Occipital lobe (tissue), 3 donors: ENCODE measurements at places on chromosomes 13 and 19. TPM values are rescaled to one million over a fixed set of nuclear protein-coding genes. Genes with fewer than 3 reads are reported as not detected.
A peak's percentile ranks its signal among the peaks of the same experiment; 100 is the strongest.

GRCh38 chr13:87777387-87777786 lies 106.2 kb downstream of the SLITRK5 start:
- no peak for DNase-seq

GRCh38 chr19:40576151-40576584 lies 505 bp upstream of the SHKBP1 start:
- DNase-seq = no peak

Gene OR7C1
- not detected for total RNA-seq

DNA sequence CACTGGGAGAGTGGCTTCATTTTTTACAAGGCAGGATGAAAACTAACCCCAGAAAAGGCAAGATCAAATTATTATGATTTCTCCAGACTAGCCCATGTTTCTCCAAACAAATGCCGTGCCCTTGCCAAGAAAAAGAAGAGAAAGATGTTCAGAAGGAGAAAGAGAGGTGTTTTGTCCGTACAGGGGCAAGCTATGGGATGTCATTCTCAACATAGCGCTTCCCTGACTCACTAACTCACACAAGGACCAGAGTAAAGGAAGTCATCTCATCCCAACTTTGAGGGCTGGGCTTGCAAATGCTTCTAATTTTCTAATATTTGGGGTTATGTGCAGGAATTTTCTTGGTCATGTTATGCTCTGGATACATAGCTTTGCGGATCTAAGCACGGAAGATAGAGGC lies 224.2 kb upstream of the MAB21L1 start:
- no peak for DNase-seq

DNA sequence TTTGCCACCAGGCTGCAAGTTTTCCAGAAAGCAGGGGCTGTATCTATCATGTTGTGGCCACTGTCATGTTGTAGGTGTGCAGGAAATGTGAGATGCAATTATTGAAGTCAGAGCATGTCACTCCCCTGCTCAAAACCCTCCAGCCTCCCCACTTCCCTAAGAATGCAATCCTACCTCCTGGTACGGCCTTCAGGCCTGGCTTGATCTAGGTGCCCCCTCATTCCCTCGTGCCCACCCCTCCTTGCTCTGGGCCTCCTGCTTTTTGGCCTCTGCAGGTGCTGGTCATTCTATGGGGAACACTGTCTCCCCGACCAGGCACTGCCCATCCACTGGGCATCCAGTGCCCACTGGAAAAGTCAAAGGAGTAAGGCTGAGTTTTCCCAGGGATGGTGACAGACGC lies 28.5 kb upstream of the MATK start:
- no peak for DNase-seq

Gene ZNF682
- 18.2 TPM for total RNA-seq

- DNase-seq = no peak
Measured at GRCh38 chr13:46995874-46996273, 99.0 kb upstream of the HTR2A start.

- no peak for DNase-seq
Measured at GRCh38 chr13:61608138-61608537, 192.5 kb upstream of the PCDH20 start.

DNA sequence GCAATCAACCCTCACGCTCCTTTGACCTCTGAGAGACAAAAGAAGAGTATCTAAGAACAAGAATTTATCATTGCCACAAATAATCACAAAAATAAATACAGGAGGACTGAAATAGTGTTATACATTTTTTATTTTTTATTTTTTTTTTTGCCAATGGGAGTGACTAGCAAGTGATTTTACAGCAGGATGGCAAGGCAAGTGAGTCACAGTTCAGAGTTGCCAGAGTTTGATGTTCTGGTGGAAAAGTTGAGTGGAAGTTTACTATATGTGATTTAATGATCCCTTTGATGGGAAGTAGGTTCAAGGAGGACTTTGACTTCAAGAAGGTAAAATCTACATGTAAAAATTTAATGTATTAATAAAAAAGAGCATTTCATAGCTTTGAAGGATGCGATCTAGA lies 2691.4 kb downstream of the PCDH9 start:
- no peak for DNase-seq

Gene LRRC4B
- 75.8 TPM for total RNA-seq

DNA sequence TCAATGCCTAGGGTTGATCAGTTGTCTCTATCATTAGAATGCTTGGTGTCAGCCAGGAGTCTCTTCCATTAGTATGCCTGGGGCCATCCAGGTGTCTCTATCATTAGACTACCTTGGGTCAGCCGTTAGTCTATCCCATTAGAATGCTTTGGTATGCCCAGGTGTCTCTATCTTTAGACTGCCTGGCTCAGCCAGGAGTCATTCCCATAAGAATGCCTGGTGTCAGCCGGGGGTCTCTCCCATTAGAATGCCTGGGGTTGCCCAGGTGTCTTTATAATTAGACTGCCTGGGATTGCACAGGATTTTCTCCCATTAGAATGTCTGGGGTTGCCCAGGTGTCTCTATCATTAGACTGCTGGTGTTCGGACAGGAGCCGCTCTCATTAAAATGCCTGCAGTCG lies 1442.9 kb downstream of the UQCRFS1 start:
- no peak for DNase-seq

DNA sequence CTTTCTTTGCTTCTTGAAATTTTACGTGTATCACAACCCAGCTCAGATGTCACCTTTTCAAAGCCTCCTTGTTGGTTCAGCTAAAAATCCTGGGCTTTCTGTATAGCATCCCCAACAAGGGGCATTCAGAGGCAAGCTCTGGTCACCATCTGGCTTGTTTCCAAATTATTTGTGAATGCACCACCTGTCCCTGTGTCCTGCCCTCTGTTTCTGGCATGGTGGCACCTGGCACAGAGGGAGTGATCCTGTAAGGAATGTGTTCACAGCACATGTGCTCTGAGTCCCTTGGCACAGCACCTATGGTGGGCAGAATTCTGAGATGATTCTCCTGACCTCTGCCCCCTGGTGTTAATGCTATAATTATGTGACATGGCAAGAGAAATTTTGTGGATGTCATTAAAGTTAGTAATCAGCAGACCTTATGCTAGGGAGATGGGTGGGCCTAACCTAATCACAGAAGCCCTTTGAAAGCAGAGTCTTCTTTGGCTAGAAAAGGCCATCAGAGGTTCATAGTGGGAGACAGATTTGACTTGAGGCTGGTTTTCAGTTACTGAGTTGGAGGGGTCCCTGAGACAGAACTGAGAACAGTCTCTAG lies 76.3 kb downstream of the ZNF429 start:
- no peak for DNase-seq

- no peak for DNase-seq
Measured at GRCh38 chr19:49946415-49946814, 14.6 kb downstream of the SIGLEC11 start.

DNA sequence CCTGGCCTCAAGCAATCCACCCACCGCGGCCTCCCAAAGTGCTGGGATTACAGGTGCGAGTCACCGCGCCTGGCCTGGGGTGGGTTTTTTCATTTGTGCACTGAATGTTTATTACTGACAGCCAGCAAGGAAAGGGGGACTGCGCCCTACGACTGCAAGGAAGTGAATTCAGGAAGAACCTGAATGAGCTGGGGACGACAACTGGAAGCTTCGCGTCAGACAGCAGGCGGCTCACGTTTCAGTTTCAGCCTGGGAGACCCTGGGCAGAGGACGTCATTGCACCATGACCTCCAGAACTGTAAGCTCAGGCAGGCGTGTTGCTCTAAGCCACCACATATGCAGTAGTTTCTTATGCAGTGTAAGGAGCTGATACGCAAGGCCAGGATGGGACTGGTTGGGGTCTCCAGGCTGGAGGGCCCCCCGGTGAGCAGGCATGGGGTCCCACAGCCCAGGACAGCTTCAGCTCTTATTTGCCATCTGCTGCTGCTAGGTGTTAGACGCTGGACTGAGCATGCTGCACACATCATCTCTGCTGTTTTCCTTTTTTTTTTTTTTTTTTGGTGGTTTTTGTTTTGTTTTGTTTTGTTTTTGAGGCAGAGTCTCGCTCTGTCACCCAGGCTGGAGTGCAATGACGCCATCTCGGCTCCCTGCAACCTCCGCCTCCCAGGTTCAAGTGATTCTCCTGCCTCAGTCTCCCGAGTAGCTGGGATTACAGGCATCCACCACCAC lies 66.6 kb downstream of the GADD45B start:
- no peak for DNase-seq

Gene FBXO27
- 5.6 TPM for total RNA-seq

GRCh38 chr13:27359199-27359821 lies 65.1 kb upstream of the GTF3A start:
- DNase-seq = peak; percentile 52

DNA sequence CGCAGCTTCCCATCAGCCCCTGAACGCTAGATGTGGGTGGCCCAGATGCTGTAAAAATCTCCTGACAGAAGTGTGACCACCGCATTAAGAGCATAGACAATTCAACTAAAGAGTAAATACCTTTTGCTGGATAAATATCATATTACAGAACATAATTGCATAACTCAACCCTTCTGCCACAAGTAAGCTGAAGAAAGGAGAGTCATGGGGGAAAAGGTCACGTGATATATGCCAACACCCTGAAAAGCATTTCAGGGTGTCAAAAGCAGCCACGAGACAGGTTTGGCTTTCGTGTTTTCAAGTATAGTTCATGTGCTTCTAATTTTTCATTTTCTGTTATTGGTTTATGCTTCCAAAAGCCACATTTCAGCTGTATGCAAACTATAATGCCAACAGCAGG lies 71.3 kb downstream of the LHFPL6 start:
- DNase-seq = no peak

DNA sequence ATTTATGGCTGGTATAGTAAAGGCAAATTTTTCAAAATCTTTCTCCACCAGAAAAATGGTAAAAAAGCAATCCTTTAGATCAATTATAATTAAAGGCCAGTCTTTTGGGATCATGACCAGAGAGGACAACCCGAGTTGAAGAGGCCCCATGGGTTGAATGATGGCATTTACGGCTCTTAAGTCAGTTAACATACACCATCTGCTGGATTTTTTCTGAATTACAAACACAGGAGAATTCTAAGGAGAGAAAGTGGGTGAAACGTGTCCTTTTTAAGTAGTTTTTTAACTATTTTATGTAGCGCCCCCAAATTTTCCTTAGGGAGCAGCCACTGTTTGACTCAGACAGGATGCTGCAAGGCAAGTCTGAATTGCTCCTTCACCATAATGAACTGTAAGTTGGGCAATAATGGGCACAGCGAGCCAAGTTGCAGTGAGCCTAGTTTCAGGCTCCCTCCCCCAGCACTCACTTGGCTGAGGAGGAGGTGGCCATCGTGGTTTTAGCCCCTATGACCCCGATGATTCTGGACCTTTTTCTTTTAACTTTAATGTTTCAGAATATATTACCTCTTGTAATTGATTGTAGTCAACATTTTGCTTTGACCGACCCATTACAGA lies 13.6 kb upstream of the ZNF611 start:
- no peak for DNase-seq

DNA sequence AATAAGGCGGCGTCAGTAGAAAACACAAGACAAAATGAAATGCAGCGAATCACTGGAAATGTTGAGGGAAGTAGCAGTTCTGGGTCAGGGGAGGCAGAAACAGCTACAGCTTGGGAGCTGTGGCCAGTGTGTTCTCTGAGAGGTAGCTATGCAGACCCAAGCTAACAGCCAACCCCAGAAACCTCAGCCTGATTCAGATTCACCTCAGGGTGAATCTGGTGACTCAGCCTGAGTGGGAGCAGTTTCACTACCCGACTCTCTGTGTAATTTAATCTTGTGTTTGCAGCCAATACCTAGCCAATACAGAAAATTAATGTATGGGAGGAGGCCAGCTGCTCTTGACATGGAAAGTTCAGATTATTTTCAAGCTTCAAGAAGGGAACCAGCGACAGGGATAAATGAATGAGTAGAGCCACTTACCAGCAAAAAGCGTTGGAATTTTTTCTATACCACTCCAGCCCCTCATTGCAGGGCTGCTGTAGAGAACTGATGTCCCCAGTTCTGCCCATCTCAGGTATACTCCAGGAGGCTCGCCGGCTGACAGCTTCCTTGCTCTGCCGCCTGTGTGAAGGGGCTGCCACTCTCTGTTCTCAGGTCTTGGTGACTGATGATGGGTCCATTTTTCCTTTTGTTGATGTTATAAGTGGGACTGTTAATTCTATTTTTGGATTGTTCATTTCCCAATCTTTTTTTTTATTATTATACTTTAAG lies 8.9 kb downstream of the IGFL3 start:
- no peak for DNase-seq

DNA sequence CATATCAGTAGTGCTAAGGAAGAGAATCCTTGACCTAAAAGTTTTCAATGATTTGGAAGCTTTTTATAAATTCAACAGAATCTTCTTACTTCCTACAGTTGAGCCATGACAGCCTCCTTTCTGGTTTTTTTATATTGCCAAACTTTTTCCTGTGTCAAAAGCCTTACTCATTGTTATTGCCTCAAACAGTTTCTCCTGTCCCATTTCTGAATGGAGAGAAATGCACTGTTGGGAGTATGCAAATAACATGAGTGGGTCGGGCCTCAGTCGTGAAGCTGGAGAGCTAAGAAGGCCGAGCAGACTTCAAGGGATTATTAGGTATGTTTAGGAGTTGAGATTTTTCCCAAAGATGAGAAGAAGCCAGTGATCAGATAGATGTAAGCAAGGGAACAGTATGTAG lies 766.4 kb upstream of the KLHL1 start:
- DNase-seq = no peak

Gene CEACAM3
- total RNA-seq = not detected

DNA sequence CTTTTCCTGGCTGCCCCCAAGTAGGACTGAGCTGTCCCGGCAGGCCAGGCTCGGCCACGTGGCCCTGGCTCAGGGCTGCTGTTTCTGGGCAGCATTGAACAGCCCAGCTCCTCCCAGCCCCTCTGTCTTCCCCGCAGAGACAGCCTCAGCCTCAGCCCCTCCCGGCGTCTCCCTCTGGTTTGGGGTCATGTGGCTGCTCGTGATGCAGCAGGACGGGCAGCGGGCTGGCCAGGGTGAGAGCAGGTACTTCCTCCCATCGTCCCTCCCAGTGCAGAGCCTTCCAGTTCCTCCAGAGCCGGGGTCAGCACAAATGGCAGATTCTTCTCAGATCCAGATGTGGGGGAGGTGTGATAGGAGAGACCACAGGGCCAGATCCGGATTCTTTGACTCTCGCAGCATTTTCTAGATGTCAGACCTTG lies 114.6 kb downstream of the KDM4B start:
- no peak for DNase-seq

Gene RNF17
- not detected for total RNA-seq

- DNase-seq = no peak
Measured at GRCh38 chr19:47376589-47377144, 27.6 kb downstream of the DHX34 start.

DNA sequence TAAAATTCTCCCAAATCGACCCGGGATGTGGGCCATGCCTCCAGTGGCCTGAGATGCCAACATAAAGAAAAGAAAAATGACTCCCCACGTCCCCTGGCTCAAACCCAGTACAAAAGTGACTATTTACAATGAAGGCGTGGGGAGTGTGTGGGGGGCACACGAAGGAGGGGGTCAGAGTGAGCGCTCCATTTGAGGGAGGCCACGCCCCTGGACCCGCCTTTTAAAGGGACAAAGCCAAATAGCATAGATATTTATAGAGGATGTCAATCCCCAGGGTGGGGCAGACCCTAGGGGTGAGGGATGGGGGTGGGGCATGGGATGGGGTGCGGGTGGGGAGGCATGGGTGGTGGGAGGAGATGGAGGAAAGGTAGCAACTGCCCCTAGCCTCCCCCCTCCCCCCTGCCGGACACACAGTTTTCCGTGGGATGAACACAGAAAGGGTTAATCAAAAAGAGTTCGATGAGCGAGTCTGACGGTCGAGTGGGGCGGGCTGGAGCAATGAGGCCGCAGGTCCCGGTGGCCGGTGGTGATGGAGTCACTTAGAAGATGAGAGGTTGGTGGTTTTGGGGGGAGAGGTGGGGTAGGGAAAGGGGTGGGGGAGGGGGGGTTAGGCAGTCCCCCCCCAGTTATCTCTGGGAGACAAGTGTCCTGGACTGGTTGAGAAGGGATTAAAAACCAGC lies 20.1 kb upstream of the NANOS2 start:
- no peak for DNase-seq

Gene B3GNT8
- total RNA-seq = 0.16 TPM

Gene GPR12
- 34.8 TPM for total RNA-seq
